Cerebellar nuclear complex (tissue), 1 donor: ENCODE measurements at places on chromosomes 6 and 20.

- no peak for DNase-seq
Measured at GRCh38 chr20:62818592-62819493, 2.0 kb downstream of the COL9A3 start.

GRCh38 chr6:113540466-113540865 is 316.7 kb upstream of the MARCKS start:
- no peak for DNase-seq

GRCh38 chr20:1212607-1213396 is 9.5 kb downstream of the C20orf202 start:
- DNase-seq = no peak

- DNase-seq = no peak
Measured at GRCh38 chr6:75283907-75284631, 523 bp downstream of the TMEM30A start.

GRCh38 chr6:117359581-117359980 is 66.2 kb downstream of the ROS1 start:
- DNase-seq = no peak
